ENCODE measurements at places on chromosomes 4 and X. TPM values are rescaled to one million over a fixed set of nuclear protein-coding genes. Genes with fewer than 3 reads are reported as not detected.

F8 gene
- 1.6 TPM for total RNA-seq

TMPRSS11A gene
- total RNA-seq: not detected

SPANXD gene
- total RNA-seq: not detected

ATP1B4 gene
- not detected for total RNA-seq

ZNF630 gene
- 2.1 TPM for total RNA-seq

DMRTC1B gene
- 0.22 TPM for total RNA-seq

FANCB gene
- 13.2 TPM for total RNA-seq

CCKAR gene
- not detected for total RNA-seq

CFAP99 gene
- 0.41 TPM for total RNA-seq

GRCh38 chr4:36363024-36363423 is 81.6 kb downstream of the DTHD1 start:
- H3K27ac ChIP-seq: no peak overlapping the region
- no peaks in the 10 kb centered on the region for H3K27me3 ChIP-seq
- H3K4me1 ChIP-seq: no peaks in the 10 kb centered on the region
- H3K36me3 ChIP-seq: no peaks in the 10 kb centered on the region
- no peak for DNase-seq

GRCh38 chr4:126937846-126938422 is 694.8 kb upstream of the INTU start:
- H3K4me3 ChIP-seq: no peak overlapping the region
- no peak overlapping the region for H3K27ac ChIP-seq
- no peaks in the 10 kb centered on the region for H3K4me1 ChIP-seq
- no peaks in the 10 kb centered on the region for H3K36me3 ChIP-seq
- H3K27me3 ChIP-seq: no peaks in the 10 kb centered on the region

DNA sequence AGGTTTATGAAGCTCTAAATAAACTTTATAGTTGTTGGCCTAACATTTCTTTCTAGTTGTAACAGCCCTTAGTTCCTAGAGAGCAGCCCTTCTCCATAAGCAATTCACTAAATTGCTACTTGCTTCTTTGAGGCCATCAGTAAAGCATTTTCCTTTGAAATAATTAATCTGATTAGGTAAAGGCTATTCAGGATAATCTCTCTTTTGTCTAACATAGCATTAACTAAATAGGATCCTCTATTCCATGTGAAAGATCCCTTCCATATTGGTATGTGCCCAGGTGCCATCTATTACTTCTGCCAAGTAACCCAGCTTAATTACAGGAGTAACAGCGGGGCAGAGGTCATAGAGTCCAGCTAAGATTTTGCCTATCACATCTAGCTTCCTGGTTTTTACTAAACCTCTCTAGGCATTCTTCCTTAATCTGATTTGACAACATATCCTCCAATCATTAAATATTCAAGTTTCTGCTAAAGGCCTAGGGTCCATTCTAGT is 1408.0 kb downstream of the PCDH18 start:
- no peak overlapping the region for H3K27ac ChIP-seq
- H3K4me3 ChIP-seq: no peak overlapping the region
- no peaks in the 10 kb centered on the region for H3K36me3 ChIP-seq
- H3K4me1 ChIP-seq: no peaks in the 10 kb centered on the region
- no peak for DNase-seq
- H3K27me3 ChIP-seq: no peaks in the 10 kb centered on the region

- DNase-seq: no peak
- no peaks in the 10 kb centered on the region for H3K27me3 ChIP-seq
- no peaks in the 10 kb centered on the region for H3K36me3 ChIP-seq
- H3K4me3 ChIP-seq: no peak overlapping the region
Measured at GRCh38 chrX:13223868-13224567, 95.8 kb downstream of the ATXN3L start.

GRCh38 chr4:189060104-189060503 is 880.6 kb upstream of the FRG1 start:
- no peak overlapping the region for H3K4me3 ChIP-seq
- H3K27ac ChIP-seq: peak overlapping the region; percentile 97
- H3K4me1 ChIP-seq: peaks cover 35% of the 10 kb centered on the region

GRCh38 chrX:48573690-48574269 is 504 bp upstream of the RBM3 start:
- H3K27ac ChIP-seq: peak overlapping the region; percentile 100
- DNase-seq: no peak
- H3K4me1 ChIP-seq: peaks cover 11% of the 10 kb centered on the region
- H3K36me3 ChIP-seq: peaks cover 39% of the 10 kb centered on the region
- no peaks in the 10 kb centered on the region for H3K27me3 ChIP-seq

GRCh38 chr4:180280726-180281297 is 1962.4 kb upstream of the TENM3 start:
- DNase-seq: no peak
- no peaks in the 10 kb centered on the region for H3K27me3 ChIP-seq
- no peaks in the 10 kb centered on the region for H3K36me3 ChIP-seq
- H3K4me1 ChIP-seq: peaks cover 12% of the 10 kb centered on the region
- no peak overlapping the region for H3K4me3 ChIP-seq

DNA sequence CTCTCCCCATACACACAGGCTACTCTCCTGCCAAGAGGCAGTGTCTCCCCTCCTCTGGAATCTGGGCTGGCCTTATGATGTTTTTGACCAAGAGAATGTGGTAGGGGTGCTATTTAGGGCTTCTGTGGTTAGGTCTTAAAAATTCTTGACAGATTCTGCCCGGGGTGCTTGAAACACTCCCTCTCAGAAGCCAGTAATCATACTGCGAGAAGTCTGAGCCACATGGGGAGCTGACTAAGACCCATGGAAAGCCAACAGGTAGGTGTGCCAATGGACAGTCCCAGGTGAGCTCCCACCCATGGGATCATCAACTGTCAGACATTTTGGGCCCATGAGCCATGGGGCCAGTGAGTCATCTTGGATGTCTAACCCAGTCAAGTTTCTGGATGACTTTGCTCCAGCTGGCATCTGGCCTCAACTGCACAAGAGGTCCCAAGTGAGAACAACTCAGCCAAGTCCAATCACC is 315.7 kb downstream of the FBXW7 start:
- no peak overlapping the region for H3K27ac ChIP-seq
- no peaks in the 10 kb centered on the region for H3K27me3 ChIP-seq
- peaks cover 12% of the 10 kb centered on the region for H3K4me1 ChIP-seq
- no peak overlapping the region for H3K4me3 ChIP-seq
- DNase-seq: no peak
- no peaks in the 10 kb centered on the region for H3K36me3 ChIP-seq

GRCh38 chrX:99242001-99242400 is 1168.1 kb downstream of the PCDH19 start:
- DNase-seq: peak; percentile 41
- no peaks in the 10 kb centered on the region for H3K27me3 ChIP-seq
- no peak overlapping the region for H3K27ac ChIP-seq

GRCh38 chr4:4640692-4641091 is 98.8 kb upstream of the STX18 start:
- peak; percentile 52 for DNase-seq
- peaks cover 19% of the 10 kb centered on the region for H3K36me3 ChIP-seq
- peak overlapping the region; percentile 58 for H3K4me3 ChIP-seq
- H3K27ac ChIP-seq: peak overlapping the region; percentile 83

- peak overlapping the region; percentile 74 for H3K27ac ChIP-seq
- H3K4me3 ChIP-seq: no peak overlapping the region
- H3K4me1 ChIP-seq: peaks cover 3% of the 10 kb centered on the region
Measured at GRCh38 chrX:57583477-57583876, 8.3 kb upstream of the ZXDB start.

DNA sequence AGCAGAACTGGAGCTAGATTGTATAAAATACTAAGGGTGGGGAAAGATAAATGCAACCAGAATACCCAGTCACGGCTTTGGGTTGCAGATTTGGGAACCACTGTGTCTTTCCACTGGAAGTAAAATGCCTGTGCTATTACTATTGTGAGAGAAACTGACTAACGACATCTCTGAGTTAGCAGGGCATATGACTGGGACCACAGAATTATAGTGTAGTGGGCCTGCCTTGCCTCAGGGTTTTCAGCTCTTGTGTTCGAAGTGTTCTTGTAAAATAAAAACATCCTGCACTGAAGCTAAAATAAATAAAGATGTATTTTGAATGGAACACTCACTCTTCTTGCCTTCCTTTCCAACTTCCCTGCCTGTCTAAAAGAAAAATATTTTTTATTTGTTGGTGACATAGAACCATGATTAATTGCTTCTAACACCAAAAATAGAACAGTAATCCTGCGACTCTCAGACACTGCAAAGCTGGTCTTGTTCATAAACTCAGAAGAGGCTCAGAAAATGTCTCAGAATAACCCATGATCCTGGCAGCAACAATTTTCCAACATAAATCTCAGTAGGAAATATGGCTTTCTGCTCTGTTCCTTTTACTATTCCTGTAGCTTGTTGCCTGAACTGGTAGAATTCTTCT is 104.2 kb downstream of the FAM47B start:
- H3K27ac ChIP-seq: no peak overlapping the region
- H3K4me3 ChIP-seq: no peak overlapping the region
- H3K36me3 ChIP-seq: no peaks in the 10 kb centered on the region
- no peaks in the 10 kb centered on the region for H3K4me1 ChIP-seq
- no peaks in the 10 kb centered on the region for H3K27me3 ChIP-seq

- peaks cover 23% of the 10 kb centered on the region for H3K36me3 ChIP-seq
- no peak for DNase-seq
- H3K4me3 ChIP-seq: no peak overlapping the region
- peaks cover 17% of the 10 kb centered on the region for H3K4me1 ChIP-seq
- no peaks in the 10 kb centered on the region for H3K27me3 ChIP-seq
- peak overlapping the region; percentile 79 for H3K27ac ChIP-seq
Measured at GRCh38 chrX:46628460-46629371, 55.2 kb downstream of the CHST7 start.

DNA sequence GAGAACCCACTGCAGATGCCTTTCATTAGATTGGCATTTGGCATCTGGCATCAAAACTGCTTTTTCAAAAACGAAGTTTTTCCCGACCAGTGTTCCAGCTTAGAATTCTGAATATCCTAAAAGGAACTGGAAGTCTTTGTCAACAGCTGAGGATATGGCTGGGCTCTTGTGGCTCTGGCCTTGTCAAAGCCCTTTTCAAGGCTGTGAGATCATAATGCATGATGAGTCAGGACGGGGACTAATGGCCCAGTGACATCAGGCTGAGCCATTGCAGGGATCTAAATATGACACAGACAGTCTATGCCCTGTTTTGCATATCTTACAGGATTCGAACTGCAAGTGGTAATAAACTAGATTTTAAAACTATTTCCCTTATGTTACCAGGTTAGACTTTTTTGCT is 306.4 kb downstream of the PTTG2 start:
- no peaks in the 10 kb centered on the region for H3K27me3 ChIP-seq
- DNase-seq: no peak
- no peak overlapping the region for H3K4me3 ChIP-seq
- H3K27ac ChIP-seq: no peak overlapping the region
- H3K36me3 ChIP-seq: no peaks in the 10 kb centered on the region

GRCh38 chrX:53262918-53263394 is 18.4 kb downstream of the IQSEC2 start:
- no peaks in the 10 kb centered on the region for H3K27me3 ChIP-seq
- DNase-seq: no peak
- peaks cover 14% of the 10 kb centered on the region for H3K4me1 ChIP-seq
- no peaks in the 10 kb centered on the region for H3K36me3 ChIP-seq
- H3K27ac ChIP-seq: no peak overlapping the region
- H3K4me3 ChIP-seq: no peak overlapping the region

DNA sequence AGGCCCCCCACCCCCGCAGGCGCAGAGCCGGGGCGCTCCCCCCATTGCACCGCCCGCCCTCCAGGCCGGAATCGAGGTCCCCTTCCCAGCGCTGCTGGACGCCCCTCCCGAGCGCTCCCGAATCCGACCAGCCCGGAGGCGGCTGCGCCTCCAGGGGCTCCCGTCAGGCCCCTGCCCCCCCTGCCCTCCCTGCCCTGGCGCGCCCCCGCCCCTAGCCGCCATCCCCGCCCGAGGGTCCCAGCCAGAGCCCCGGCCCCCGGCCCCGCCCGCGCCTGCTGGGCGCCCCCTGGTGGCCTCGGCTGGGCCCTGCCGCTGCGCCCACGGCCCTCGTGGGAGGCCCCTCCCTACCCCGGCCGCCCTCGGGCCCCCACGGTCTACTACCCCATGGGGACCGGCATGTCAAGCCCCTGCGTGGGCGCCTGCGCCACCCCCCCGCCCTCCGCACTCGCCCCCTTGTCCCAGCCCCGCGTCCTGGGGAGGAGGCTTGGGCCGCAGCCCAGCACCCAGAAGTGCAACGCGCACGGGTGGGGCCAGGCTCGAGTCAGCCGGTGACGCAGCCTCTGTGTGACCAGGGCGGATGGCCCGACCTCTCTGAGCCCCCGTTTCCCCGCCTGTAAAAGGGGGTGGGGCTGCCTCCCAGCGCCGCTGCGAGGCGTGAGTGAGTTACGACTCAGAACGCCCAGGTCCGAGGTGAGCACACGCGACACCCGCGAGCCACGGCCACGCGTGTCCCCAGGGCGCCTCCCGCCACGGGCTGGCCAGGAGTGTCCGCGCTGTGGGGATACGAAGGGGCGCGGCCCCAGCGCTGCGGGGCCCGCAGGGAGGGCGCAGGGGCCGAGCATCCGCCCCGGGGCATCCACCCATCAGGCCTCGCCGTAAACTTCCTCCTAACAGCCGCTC is 104.9 kb downstream of the FAM53A start:
- DNase-seq: peak; percentile 78
- peak overlapping the region; percentile 64 for H3K4me3 ChIP-seq

- H3K4me1 ChIP-seq: peaks cover 35% of the 10 kb centered on the region
- DNase-seq: no peak
- H3K36me3 ChIP-seq: peaks cover 3% of the 10 kb centered on the region
- 0 out of 2 replicates have a peak overlapping the region, but pooled peaks have one; percentile 58 for H3K27ac ChIP-seq
- no peaks in the 10 kb centered on the region for H3K27me3 ChIP-seq
Measured at GRCh38 chr4:6951880-6952381, 42.3 kb downstream of the TBC1D14 start.

GRCh38 chr4:105276361-105277104 is 129.9 kb downstream of the TET2 start:
- no peaks in the 10 kb centered on the region for H3K36me3 ChIP-seq
- no peak overlapping the region for H3K27ac ChIP-seq
- H3K4me3 ChIP-seq: no peak overlapping the region
- peaks cover 5% of the 10 kb centered on the region for H3K4me1 ChIP-seq
